ENCODE measurements at places on chromosomes 11 and 22.

- DNase-seq = no peak
Observed at GRCh38 chr11:34790620-34791019, 125.6 kb downstream of the APIP start.

GRCh38 chr11:67463680-67464410 lies 5.2 kb downstream of the TMEM134 start:
- no peak for DNase-seq

DNA sequence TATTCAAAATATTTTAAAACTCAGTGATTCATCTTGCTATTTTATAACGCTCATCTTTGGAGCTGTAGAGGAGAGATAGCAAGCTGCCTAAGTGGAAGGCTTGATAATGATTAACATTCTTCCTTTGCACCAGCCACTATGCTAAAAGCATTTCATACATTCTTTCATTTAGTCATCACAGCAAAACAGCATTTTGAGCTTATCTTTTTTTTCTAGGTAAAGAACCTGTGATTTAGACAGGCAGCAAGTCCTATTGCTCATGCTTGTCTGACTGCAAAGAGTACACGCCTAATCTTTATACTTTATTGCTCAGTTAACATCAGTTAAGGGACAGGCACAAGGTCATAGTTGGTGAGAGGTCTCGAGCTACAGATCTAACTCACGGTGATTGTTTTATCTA lies 713.1 kb upstream of the ARHGAP42 start:
- DNase-seq = no peak

- no peak for DNase-seq
Observed at GRCh38 chr22:22856885-22857606, 30.6 kb upstream of the IGLL5 start.

GRCh38 chr22:20652582-20652981 lies 121.3 kb upstream of the SERPIND1 start:
- DNase-seq = no peak

DNA sequence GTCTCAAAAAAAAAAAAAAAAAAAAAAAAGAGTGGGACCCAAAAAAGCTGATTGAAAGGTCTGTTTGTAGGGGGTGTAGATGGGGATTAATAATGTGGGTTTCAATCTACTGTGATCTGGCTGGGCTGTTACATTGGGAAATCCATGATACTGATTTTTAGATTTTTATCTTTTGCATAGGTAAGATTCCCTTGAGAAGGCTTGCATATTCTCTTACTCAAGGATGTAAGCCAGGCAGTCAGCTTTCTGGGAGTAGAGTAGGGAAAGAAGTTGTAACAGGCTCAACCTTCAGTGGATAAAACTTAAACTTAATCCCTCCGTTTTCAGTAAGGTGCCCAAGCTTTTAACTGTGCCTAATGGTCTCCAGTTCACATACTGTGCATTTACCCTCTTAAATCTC lies 1.9 kb upstream of the CHEK1 start:
- no peak for DNase-seq

DNA sequence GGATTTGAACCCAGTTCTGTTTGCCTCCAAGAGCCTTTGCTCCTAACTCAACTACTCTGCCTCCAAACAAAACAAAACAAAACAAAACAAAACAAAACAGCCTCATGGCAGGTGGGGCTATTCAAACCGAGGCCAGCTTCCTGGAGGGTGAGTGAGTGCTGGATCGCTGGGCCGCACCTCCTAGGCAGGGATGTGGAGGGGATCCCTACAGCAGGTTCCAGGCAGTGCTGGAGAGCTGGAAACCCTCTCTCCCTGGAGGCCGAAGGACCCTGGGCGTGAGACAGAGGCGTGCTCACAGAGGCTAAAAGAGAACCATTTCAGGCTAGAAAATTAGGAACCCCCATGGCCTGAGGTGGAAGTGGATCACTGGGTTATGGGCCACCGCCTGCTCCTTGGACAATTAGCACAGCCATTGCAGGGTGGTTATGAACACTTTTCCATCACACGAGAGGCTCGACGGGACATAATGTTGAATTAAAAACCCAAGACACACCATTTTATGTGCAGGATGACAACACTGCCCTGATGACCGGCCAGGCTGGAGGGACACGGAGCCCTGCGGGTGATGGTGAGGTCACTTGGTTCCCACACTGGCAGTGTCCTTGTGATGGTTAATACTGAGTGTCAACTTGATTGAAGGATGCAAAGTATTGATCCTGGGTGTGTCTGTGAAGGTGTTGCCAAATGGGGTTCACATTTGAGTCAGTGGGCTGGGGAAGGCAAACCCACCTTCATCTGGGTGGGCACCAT lies 35.2 kb downstream of the SHISAL1 start:
- DNase-seq = no peak

GRCh38 chr11:126525216-126525615 lies 169.7 kb downstream of the ST3GAL4 start:
- no peak for DNase-seq

DNA sequence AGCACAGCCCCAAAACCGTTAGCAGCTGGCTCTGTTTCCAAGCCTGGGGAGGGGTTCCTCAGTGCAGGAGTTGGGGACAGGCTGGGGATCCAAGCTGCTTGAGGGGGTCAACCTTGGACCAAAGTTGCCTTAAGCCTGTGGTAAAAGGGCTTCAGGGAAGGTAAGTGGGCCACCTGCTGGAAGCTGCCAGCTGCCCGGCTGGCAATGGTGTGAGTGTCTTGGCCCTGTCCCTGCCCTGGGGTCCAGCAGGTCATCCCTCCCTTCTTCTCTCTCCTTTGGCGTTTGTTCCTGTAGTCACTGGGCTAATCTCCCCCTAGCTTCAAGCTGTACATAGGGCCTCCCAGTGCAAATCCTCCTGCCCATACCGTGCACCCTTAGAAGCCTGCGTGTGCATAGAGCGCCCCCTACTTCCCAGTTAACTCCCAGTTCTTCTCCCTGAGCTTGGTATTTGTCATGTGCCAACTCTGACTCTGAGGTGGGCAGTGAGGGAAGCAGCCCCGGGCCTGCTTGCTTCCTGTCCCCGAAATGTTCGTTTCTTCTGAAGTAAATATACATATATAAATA lies 4.4 kb downstream of the TMEM258 start:
- DNase-seq = no peak

DNA sequence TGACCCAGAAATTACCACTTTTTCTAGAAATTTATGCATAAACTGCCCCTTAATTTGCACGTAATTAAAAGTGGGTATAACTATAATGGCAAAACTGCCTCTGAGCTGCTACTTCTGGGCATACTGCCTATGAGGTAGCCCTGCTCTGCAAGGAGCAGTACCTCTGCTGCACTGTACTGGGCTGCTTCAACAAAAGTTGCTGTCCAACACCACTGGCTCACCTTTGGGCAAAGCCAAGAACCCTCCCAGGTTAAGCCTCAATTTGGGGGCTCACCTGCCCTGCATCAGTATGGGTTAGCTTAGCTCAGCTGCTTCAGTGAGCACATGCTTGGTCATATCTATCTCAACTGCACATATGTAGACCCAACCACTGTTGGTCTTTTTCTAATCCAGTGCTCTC lies 4.5 kb downstream of the DMC1 start:
- DNase-seq = no peak

DNA sequence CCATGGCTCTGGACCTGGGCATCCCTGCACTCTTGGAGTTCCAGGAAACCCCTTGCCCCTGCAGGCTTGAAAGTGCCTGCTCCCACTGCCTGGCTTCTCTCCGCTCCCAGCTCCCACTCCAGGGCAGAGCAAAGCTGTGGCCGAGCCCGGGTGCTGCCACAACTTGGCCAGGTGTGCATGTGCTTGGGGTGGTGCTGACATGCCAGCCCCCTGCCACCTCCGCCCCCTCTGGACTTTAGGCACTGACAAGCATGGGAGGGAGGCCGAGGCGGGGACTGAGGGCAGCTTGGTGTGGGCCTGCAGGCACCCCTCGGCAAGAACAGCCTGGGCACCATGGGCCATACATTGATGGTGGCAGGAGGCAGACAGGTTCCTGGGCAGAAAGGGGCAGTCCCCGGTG lies 56.4 kb upstream of the B3GNT6 start:
- no peak for DNase-seq

DNA sequence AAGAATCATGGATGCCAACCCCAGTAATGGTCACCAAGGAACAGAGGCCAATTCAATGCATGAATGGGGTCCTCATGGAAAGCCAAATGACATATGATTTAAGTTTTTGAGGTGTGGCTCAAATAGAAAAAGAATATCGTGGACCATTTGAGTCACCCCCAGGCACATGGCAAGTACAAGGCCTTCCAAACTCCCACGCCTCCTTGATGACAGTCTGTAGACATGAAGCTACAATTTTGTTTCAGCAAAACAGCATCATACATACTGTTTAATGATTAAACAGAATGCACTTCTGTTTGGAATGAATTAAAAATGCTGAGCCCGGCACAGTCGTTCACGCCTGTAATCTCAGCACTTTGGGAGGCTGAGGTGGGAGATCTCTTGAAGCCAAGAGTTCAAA lies 7.4 kb downstream of the FADD start:
- no peak for DNase-seq

GRCh38 chr22:28187612-28188011 lies 268.6 kb upstream of the PITPNB start:
- DNase-seq = no peak

- DNase-seq = no peak
Observed at GRCh38 chr22:23245799-23246136, 65.5 kb downstream of the BCR start.

DNA sequence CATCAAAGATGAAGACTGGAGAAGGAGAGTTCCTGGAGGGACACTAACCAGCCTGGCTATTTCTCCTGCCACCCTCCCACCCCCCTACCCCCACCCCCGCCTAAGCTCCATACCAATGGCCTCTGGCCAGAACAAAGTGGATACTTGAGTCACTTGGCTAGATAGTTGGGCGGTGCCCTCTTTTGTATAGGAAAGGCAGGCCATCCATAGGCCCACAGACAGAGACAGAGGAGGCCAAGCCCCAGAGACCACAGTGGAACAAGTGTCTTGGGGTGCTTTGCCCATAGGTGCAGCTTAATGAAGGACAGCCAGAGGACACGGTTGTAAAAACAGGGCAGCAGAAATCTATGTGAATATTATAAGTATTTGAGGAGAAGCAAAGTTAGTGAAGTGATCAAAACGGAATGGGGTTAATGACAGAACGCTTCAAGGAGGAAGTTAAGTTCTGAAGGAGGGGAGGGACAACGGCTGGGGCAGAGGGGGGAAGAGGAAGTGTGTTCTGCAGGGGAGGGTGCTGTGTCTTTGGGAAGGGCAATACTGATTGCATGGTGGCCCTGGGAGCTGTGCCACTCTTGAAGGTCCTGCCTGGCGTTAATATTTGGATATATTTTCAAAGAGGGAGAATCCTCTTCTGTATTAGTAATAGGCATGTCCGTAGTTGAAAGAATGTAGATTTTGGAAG lies 32.7 kb downstream of the FLI1 start:
- DNase-seq = no peak

DNA sequence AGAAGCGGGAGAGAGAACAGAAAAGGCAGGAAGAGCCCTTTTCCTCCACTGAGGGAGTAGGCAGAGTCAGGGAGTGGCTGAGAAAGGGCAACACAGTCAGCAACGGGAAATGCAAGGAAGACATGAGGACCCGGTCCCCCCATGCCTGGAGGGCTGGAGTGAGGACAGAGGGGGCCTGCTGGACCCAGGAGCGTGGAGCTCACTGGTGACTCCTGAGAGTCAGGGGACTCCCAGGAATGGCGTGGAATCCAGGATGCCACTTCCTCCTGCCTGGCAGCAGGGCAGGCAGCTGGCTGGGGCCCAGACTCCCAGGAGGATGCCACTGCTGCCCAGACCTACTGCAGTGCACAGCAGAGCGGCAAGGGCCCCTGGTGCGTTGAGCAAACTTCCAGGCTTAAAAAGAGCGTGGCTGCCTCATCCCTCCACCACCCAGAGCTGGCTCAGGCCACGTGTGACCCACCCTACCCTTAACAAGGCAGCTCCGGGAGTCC lies 11.3 kb downstream of the C11orf21 start:
- DNase-seq = no peak

GRCh38 chr11:118827118-118827517 lies 36.2 kb upstream of the DDX6 start:
- no peak for DNase-seq

DNA sequence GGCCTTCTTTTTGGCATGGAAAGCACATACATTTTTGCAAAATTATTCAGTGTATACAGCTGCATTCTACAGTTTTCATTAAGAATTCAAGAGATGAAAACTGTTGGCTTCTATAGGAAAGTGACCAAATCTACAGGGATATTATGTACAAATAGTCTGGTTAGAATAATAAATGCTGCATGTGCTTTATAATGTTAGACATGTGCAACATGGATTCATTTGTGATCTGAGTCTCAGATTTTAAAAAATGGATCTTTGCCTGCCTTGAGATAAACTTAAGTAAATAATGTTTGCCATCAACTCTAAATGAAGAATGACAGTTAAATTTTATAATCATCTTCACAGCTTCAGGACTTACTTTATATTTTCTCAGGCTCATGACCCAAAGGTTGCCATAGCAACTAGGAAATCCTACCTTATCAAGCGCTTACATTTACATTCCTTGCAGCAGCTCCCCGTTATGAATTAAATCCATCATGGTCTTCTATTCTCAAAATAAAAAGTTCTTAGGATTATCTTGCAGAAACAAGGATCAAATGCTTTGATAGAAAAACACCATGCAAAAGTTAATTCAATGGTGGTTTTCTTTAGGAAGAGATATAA lies 200.2 kb downstream of the CADM1 start:
- no peak for DNase-seq

DNA sequence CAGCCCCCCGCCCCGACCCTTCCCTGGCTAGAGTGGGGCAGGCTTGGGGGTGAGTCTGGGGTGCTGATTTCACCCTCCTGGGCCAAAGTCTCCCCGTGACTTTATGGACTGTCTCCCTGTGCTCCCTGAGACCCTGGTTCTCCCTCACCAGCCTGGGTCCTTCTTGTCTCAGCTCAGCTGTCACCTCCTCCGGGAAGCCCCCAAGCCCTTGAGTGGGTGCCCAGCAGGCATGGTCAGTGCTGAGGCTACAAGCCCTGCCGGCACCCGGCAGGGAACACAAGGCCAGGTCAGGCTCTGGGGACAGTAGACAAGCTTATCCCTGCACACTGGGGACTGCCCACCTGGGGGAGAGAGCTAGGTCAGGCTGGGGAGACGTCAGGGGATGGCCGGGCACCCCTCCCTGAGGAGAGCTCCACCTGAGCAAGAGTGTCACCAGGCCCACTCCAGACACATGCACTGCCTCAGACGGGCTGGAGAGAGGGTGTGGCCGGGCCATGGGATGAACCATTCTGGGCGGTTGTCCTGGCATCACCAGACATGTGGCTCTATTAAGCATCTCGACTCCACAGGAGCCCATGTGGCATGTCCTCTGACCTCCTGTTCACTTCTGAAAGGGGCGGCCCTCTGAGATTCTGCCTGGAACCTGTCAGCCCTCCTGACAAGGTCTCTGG lies 22.6 kb upstream of the RTN4R start:
- DNase-seq = no peak

DNA sequence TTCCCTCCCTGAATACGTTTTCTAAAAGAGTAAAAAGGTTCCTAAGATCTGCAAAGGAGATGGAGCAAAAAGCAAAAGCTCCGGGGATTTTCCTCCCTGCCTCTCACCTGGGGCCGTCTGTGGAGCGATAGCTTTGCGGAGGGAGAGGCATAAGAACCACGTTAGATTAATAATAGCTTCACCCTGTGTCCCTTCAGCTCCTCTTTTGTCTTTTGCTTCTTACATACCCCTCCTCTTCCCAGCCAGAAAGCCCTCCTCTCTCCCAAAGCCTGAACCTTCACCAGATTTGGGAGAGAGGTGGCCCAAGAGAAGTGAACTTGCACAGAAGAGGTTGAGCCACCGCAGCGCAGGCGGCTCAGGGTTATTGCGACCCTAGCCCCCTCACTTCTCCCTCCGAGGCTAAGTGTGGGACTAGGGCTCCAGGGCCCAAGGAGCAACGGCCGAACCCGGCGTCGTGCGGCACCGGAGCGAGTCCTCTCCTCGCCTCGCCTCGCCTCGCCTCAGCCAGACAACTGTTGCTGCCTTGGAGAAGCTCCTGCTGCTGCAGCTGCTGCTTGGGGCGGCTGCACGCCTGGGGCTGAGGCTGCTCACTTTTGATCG lies 97.6 kb upstream of the HSD17B12 start:
- DNase-seq = no peak

Data from amniotic stem cell (primary cell).